ENCODE measurements at places on chromosomes 6 and 20. TPM values are rescaled to one million over a fixed set of nuclear protein-coding genes. Genes with fewer than 3 reads are reported as not detected.
A peak's percentile ranks its signal among the peaks of the same experiment; 100 is the strongest.

Gene TRPC4AP
- 44.1 TPM for total RNA-seq

- no peak for DNase-seq
Observed at GRCh38 chr6:27545271-27546046, 72.6 kb upstream of the ZNF184 start.

Gene PGC
- 48.8 TPM for total RNA-seq

DNA sequence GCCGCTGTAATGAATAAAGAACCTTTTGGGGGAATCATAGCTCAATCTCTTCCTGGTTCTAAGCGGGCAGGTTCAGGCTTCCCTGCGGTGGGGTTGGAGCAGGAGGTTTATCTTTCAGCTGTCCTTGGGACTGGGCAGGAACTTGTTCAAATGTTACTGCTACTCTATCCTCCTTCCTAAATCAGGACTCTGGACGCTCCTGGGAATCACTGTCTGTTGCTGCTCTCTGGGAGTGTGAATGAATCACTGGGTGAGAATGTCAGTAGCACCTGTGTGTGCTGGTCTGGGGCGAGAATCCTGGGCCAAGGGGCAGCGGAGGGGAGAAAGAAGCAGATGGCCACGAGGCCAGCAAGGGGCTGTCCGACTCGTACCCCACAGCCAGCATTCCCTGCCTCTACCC lies 65.4 kb upstream of the ZNFX1 start:
- DNase-seq = no peak

DNA sequence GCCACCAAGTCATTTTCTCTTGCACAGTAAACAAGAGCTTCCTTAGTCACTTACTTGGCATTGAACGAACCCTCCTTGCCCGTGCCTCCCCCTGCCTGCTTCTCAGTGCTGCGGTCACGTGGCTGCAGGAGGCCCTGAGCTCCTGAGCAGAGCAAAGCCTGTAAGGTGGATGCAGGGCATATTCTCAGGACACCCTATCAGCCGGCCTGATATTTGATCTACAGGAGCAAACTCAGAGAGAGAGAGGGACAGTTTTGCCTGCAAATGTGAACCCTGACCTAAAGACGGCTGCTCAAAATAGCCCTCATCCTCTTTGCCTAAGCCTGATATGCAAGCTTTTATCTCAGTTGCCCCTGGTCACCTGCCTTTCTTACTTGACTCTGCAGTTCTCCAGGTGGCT lies 93.0 kb upstream of the POPDC3 start:
- peak; percentile 42 for DNase-seq

DNA sequence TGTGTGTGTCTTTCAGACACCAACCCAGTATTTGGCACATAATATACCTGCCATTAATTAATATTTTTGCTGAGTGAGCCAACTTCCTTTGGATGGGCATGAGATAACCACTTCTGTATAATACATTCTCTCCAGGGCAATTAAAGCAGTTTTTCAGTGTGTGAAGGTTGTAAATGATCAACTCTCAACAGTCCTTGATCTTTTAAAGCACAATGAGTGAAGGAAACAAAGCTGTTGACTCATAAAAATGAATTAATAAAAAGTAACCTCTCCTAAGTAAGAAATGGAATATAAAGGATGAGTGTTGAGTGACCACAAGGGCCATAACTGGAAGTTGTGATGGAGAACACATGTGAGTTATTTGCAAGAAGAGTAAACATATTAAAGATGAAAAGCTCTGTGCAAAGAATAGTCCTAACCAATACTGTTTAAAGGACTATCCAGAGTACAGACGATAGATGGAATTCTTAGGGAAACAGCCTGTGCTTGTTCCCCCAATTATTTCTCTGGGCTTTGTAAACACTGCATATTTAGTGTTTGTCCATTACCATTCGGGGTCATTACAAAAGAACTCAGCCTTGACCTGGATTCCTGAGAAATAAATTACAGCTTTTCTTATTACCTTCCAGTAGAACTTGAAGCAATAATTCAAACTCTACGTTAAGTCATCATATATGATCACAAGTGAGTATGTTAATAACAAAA lies 446.2 kb downstream of the PLCB1 start:
- no peak for DNase-seq

DNA sequence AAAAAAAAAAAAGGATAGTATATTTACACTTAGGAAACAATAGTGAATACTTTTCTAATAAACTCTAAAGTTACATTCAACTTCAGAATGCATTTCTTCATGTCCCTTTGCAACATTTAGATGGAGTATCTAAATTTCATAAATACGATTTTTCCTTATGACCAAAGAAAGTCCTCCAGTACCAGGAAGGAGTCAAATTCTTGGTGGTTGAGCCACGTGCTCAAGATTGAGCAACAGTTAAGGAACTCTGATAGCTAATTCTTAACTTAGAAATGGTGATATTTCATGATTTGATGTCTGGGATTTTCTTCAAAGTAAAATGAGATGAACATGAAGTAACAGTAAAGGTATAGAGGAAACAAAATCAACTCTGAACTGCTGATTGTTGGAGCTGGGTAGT lies 92.7 kb downstream of the SASH1 start:
- no peak for DNase-seq

Gene KIF13A
- total RNA-seq = 13.2 TPM

DNA sequence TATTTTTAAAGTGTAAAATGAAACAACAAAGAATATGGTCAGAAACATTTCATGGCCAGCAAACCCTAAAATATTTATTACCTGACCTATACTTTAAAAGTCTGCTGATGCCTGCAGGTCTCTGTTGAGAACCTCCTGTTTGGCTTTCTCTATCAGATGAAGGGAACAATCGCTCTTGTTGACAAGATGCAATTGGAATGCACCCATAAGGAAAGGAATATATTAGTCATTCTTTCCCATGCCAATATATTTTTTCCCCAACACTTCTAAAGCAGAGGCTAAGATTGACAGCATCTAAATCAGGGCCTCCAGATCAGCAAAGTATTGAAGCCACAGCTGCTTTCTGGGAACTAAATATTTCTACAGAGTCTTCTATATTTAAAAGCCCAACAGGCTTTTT lies 897.8 kb downstream of the EPHA7 start:
- no peak for DNase-seq

GRCh38 chr6:88839280-88839679 lies 124.1 kb downstream of the RNGTT start:
- DNase-seq = no peak

DNA sequence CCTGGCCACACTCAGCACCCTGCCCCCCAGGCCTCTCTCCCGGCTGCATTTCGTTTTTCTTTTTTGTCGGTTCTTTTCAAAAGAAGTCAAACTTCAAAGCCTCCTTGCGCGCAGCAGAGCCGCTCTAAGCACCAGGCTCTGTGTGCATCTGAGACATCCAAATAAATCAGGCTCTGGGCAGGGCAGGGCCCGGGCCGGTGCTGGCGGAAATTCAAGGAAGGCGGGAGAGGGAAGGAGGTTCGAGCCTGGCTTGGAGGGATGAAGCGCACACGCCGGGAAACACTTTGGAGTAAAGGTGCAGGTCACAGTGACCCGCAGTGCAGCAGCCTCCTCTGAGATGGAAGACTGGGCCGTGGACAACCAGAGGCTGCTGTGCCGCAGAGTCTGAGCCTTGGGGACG lies 5.8 kb downstream of the GATA5 start:
- no peak for DNase-seq

Gene TFAP2D
- total RNA-seq = not detected

DNA sequence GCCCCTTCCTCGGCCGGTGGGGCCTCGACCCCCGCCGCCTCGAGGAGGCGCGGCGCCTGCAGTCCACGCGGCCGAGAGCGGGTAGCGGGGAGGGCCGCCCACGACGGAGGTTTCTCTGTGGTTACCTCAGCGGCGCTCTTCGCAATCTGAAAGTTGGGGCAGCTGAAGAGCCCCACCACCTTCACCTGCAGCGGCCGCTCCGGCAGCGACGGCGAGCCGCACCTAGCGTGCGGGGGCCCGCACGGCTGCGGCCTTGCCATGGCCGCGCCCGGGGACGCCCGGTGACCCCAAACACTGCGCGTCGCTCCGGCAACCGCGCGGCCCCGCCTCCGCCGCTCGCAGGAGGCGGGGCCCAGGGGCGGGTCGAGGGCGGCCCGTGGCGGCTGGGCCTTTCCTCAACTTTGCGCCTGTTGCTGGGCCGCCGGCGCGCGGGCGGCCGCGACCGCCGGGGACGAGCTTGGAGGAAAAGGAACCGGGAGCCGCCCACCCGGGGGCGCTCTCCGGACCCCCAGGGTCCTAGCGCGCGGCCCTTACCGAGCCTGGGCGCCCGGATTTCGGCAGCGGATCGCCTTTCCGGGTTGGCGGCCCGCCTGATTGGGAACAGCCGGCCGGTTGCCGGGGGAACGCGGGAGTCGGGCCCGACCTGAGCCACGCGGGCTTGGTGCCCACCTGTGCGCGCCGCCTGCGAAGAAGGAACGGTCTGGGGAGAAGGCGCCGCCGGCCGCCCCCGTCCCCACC lies at the start of the genes PPIL6 and SMPD2:
TSS of gene PPIL6 (minus strand) at position 298 of the 738 bp plus-strand sequence. CDS start at position 260, 38 bp downstream.
TSS of gene SMPD2 (plus strand) at position 394 of the 738 bp plus-strand sequence. CDS start 398 bp downstream, outside the sequence.
- DNase-seq = peak; percentile 91

DNA sequence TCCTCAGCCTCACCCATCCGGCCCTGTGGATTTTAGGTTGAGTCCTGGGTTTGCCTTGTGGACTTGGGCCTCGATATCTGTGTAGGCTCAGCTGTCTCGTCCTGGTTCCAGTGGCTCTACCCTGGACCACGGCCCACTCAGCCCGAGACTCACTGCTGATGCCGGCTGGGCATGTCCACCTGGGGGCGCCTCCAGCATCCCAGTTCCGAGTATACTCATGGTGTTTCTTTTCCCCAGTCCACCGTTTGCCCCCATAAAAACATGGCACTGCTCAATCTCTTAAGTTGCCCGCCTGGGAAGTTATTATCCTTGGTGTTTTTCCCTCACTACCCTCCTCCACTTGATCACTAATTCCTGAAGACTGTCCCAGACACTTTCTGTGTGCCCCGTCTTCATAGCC lies 99.1 kb downstream of the ARID1B start:
- peak; percentile 46 for DNase-seq

GRCh38 chr6:148935705-148936435 lies 189.0 kb downstream of the UST start:
- DNase-seq = no peak

GRCh38 chr6:53134601-53135235 lies 13.9 kb downstream of the GCM1 start:
- no peak for DNase-seq

Gene NR2E1
- not detected for total RNA-seq

Gene OTOR
- total RNA-seq = not detected

GRCh38 chr20:39745380-39745779 lies 783.2 kb downstream of the DHX35 start:
- DNase-seq = no peak

GRCh38 chr6:125764121-125764671 lies 14.8 kb downstream of the HEY2 start:
- DNase-seq = no peak

DNA sequence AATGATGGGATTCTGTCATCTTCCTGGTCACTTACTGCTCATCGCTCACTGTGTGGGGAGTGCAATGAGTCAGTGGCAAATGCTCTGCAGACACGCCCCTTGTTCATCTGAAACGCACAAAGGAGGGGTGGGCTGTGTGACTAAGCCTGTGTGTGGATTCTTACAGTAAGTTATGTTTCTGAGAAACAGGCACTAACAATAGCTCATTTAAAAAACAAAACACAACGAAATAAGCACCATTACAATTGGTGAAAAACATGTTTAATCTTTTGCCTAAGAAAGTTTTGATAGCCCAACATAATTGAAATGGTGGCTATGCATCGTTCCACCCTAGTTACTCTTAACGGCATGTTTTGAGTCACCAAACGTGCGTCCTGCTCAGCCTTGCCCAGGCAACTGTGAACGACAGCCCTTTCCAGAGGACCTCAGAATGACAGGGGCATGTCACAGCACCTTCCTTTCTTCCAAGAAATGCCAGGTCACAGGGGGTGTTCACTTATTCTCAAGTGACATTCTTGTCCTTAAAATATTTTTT lies 118.4 kb upstream of the SGK1 start:
- DNase-seq = no peak

GRCh38 chr6:22006795-22007194 lies 290.0 kb downstream of the PRL start:
- no peak for DNase-seq

- DNase-seq = peak; percentile 48
Observed at GRCh38 chr20:62219992-62220665, at the start of gene HRH3. HRH3 (minus strand) TSS chr20:62220278; CDS start chr20:62219970, 308 bp downstream.

DNA sequence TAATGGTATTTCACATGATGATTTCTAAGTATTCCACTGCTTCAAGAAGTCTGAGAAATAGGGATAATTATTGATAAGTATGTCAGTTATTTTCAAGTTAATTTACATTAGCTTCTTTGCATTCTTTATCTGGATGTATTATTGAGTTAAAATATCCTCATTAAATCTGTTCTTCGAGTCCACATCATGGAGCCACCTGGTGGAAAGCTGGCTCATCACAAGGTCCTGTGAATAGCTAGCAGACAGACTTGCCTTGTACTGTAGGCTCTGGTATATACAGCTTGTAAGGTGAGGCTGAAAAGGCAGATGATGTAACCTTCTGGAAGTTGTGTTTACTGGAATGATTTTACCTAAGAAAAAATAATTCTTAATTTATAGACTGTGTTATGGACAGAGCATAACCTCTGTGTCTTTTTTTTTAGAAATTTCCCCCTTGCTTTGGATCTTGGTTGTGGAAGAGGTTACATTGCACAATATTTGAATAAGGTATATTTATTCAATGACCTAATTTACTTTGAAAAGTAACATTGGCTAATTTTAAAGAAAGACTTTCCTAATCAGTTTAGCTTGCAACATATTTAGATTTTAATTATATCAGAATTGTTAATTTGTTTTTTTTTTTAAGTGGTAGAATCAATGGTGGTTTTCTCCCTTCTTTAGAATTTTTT lies 3.5 kb downstream of the NDUFAF5 start:
- peak; percentile 62 for DNase-seq

Gene CPXM1
- 2.3 TPM for total RNA-seq

Gene PTPRK
- 121 TPM for total RNA-seq

Gene PSORS1C1
- total RNA-seq = 3.4 TPM

DNA sequence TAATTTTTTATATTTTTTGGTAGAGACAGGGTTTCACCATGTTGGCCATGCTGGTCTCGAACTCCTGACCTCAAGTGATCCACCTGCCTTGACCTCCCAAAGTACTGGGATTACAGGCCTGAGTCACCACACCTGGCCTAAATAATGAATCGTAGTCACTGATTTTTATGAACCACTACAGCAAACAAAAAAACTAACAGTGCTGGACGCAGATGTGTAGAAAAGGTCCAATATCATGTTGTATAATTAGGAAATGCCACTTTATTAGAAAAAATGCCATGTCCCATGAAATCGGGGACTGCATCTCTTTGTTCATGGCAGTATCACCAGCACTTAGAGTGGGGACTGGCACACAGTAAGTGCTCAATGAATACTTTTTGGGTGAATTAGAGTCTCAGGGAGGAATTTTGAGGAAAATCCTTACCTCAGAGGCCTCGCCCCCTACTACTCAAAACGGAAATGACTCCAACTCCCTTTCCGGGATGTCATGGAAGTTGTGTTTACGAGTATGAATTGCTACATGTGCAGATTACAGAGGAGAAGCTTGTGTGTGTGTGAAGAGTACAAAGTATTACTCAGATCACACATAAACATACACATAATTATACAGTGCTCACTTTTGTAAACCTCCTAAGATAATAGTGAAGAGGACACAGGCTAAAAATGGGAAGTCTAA lies 43.6 kb upstream of the FAM50B start:
- DNase-seq = no peak

Data from body of pancreas (tissue), 4 donors.